ENCODE measurements at places on chromosomes 4 and X.

GRCh38 chr4:38060829-38061431, 100.7 kb downstream of the PTTG2 start:
- DNase-seq = no peak

DNA sequence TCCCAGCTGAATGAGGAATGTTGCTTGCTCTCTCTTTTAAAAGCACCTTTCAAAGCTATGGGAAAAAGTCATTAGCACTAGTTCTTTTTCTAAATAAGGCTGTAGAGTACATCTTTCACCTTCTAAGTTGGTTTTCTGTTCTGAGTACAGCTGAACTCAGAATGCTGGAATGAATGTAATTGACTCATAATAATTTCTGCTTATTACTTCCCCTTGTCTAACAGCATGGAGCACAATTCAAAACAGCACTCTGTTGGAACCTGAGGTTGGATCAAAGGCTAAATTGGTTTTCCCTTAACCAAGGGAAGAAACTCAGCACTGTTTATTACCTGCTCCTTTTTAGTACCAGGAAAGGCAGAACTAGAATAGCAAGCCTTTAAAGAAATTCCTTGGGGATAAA, 33.5 kb upstream of the CYP2U1 start:
- DNase-seq = no peak

GRCh38 chr4:97239667-97239997, 903.6 kb downstream of the STPG2 start:
- no peak for DNase-seq

GRCh38 chr4:107561481-107561880, 158.6 kb downstream of the PAPSS1 start:
- no peak for DNase-seq

DNA sequence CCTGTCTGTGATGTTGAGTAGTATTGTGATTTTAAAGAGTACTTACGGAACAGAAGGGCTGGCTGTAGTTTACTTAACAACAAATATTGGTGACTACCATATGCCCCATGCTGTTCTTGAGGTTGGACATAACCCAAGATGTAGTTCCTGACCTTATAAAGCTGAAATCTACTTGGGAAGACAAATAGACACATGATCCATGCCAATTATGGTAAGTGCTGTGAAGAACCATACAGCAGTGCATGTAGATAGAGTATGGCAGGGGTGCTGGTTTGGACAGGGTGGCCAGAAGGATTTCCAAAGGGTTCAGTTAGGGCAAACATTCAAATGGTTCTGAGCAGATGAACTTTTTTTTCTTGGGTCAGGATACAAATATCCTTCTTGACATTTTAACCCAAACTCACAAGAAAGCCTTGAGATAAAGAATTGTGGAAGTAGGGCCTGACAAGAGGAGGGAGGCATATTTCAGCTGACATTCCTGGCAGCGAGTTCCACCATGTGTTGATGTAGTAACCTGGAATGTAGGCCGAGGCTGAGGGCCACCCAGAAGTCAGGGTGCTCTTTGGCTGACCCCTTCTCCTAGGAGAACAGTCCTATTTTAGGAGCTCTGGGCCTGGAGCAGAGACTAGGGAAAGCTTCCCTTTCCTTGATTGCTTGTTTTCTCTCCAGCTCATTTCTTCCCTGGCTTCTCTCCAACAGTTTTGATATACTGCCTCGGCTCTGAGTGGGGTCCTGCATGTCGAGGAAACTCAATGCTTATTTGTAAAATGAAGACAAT, 74.2 kb downstream of the FREM3 start:
- no peak for DNase-seq

All from CD4-positive, alpha-beta T cell treated with Interleukin-6 at 100 ng/mL for 8 hours (primary cell).